Anterior cingulate cortex (tissue), 58 donors: ENCODE measurements at places on chromosomes 2 and 18.

DNA sequence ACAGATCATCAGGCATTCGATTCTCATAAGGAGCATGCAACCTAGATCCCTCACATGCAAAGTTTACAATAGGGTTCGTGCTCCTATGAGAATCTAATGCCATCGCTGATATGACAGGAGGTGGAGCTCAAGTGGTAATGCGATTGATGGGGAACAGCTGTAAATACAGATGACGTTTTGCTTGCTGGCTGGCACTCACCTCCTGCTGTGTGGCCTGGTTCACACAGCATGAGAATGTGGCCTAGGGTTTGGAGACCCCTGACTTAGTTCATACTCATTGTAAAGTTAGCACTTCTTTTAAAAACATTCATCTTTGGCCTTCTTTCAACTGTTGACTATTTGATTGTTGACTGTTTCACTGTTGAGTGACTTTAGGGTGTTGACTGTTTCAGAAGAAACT, 8.7 kb upstream of the CHMP1B start:
- DNase-seq, result no peak

DNA sequence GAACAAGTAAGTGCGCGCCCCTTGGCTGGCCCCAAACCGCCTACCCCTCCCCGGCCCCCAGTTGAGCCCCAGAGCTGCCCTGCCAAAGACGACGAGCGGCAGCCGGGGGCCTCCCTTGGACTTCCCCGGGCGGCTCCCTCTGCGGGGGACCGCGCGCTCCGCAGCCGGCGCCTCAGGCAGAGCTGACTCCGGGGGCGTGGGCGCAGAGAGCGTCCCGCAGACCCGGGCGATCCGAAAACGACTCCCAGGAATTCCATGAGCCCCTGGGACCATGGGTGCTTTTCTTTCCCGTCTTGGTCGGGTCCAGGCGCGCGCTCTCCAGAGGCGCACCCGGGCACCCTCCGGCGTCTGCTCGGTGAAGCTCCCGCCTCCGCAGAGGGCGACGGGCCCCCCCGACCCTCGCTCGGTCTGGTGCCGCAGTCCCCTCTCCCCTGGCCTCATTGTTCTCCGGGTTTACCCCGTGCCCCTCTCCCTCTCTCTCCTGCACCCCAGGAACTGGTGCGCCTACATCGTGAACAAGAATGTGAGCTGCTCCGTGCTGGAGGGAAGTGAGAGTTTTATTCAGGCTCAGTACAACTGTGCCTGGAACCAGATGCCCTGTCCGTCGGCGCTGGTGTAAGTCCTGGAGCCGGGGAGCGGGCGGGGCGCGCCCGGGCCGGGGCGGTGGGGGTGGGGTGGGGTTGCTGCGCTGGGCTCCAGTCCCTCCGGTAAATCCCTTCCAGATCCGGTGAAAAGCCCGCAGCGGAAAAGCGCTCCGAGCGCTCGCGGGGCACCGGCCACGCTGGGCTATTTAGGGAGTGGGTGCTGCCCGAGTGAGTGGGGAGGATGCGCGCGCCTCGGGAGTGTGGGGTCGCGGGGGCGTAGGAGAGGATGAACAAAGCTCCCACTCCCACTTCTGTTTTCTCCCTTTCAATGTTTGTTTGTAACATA, 776 bp downstream of the EMILIN2 start:
- no peak for DNase-seq

DNA sequence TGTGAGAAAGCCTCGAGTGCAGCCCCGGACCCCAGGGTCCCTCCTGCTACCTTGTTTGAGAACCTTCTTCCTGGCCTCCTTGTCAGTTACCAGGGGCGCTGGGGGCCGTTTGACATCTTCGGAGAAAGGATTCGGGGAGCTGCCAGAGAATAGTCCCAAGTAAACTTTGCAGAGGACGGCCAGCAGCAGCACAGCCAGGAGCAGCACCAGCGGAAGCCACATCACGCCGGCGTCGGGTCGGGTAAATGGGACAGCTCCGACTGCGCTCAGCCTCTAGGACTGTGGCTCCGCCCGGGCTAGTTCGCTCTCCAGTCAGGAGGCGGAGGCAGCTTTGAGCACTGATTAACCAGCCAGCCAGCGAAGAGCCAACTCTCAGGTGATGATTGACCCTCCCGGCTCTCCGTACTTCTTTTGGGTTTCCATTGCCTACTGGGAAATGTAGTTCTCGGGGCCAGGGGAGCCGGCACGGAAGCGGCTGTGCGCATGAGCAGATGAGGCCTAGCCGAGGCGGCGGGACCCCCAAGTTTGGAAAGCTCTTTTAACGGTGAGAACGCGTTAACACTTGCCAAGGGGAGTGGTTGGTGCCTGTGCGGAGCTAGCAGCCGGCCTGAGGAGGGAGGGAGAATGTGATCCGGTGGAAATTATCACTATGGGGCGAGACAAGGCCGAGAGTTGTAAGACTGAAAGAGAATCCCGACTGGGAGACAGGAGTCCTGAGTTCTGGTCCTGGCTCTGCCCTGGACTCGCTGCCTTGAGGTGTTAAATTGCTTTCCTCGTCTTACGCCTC, at the start of the genes ELMOD3 and RETSAT:
TSS of gene ELMOD3 (plus strand) at position 484 of the 787 bp plus-strand sequence. CDS start 2,430 bp downstream, outside the sequence.
TSS of gene RETSAT (minus strand) at position 243 of the 787 bp plus-strand sequence. CDS start at position 222, 21 bp downstream.
- DNase-seq, result peak; percentile 85

- DNase-seq, result no peak
Observed at GRCh38 chr2:48691935-48692691, 63.4 kb downstream of the LHCGR start.

DNA sequence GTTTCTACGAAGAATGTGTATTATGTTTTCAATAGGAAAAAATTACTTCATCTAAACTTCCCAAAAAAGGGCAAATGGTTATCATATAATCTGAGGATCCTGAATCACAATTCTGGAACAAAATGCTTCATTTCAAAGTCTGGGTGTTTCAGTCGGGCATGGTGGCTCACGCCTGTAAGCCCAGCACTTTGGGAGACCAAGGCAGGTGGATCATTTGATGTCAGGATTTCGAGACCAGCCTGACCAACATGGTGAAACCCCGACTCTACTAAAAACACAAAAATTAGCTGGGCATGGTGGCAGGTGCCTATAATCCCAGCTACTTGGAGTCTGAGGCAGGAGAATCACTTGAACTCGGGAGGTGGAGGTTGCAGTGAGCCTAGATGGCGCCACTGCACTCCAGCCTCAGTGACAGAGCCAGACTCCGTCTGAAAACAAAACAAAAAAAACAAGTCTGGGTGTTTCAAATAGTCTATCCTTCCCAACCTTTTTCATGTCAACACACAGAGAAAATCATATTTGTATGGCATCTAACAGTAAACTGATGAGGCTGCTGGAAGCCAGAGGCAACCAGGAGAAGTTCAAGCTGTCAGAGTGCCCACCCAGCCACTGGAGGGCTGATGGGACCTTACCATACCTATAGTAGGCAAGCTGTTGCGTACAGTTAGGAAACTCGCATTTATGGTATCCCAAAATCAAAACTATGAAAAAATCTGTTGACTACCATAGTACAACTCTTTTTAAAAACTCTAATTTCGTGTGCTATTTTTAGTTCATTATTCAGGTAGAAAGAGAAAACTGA, 14.6 kb downstream of the NBAS start:
- DNase-seq, result no peak

DNA sequence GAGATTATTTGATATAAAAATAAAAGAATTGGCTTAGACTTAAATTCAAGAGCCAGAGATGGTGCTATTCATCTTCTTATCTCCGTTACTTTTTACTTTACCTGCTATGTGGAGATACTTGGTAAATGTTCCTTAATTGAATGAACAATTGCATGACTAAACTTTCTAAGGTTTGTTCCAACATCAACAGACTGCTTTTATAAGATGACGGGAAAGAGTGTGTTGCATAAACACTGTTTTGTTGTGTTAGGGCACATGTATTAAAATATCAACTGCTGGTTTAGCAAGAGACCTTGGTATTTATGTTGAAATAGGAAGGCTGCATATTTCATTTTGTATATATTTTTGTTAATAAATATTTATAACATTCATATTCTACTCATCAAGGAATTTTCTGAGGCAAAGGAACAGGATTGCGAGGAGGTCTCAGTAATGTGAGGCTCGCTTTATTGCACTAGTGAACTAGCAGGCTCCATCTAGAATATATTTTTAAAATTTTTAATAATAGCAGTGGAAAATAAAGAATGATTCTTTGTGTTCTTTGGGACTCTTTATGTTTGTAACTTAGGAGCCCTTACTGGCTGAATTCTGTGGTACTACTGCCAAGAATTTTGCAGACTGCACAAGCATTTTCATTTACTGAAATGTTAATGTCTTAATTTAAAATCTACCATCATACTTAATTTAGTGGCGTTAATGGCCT, 10.7 kb upstream of the NFE2L2 start:
- no peak for DNase-seq

DNA sequence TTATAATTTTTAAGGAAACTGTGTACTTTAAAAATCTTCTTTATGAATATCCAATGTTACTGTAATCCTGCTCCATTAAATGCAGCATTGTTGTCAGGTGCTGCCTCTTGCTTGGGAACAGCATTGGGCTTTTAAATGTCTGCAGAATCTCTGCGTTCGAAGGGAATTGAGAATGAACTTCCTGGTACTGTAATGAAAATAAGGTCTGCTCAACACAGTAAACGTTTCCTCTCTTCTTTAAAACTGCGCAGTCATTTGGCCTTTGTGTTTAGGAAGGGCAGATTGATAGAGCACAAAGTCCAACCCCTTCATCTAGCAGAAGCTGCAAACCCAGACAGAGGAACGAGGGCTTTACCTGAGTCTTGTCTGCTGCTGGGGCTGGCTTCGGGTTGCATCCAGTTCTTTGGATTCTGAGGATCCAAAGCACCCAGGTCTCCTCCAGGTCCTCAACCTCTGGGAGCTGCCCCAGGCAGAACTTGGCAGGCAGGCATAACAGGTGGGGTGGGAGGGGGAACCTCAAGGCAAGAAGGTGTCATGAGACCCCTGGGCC, 104.5 kb downstream of the UGGT1 start:
- DNase-seq, result no peak

GRCh38 chr18:41642756-41643155, 312.3 kb upstream of the PIK3C3 start:
- no peak for DNase-seq

DNA sequence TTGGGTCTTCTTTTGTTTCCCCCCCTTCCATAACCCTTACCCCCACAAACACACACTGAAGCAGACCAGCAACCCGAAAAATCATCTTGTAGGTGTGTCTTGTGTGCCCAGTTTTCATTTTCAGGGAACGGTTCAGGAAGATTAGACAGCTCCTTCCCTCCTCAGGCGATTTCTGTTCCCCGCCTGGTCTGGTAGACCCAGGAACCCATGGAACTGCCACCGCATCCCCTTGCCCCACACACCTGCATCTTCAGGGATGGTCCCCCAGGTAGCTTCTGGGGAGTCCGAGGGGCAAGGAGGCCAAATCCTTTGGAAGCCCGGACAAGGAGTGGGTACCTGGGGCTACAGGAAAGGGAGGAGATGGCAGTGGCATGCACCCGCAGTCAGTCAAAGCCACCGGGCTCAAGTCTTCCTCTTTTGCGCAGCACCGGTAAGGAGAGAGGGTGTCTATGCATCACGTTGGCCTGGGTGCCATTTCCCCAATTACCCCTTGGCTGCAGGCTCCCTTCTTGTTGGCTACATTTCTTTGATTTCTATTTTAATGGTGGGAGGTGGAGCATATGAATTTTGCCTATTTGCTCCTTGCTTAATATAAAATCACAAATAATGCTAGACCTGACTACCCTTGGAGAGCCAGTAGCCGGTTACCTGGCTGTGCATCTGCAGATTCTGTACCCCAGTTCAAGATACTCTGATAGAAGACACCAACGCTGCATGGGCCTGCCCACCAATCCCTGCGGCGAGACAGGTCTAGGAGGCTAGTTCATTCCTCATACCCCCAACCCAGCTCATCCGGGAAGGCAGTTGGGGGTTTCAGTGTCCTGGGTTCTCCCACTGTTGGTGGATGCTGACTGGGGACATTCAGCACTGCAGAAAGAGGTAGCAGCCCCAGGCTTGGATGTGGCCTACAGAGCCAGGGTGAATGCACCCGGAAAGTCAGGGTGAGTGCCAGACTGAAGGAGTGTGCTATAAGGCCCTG, 30.0 kb upstream of the ATP6V1B1 start:
- DNase-seq, result no peak

GRCh38 chr2:33136056-33136455, 189.3 kb downstream of the LTBP1 start:
- DNase-seq, result no peak

DNA sequence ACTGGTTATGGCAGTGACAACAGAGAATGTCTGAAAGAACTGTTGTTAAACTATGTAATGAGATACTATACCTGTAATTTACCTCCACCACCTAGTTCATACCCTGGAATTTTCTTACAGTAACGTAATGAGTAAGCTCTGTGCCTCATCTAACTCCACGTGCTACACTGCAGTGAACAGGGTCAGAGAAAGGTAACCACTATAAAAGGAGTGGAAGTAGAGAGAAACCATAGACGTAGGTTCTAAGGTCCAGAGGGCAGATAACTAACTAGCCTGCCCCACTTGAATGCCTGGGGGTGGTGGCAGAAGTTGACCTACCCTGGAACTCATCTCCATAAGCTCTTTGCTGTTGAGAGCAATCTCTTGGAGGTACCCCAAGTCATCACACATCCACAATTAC, 32.0 kb upstream of the B4GALT6 start:
- DNase-seq, result no peak

GRCh38 chr2:74944987-74945787, 13.3 kb upstream of the POLE4 start:
- DNase-seq, result no peak

DNA sequence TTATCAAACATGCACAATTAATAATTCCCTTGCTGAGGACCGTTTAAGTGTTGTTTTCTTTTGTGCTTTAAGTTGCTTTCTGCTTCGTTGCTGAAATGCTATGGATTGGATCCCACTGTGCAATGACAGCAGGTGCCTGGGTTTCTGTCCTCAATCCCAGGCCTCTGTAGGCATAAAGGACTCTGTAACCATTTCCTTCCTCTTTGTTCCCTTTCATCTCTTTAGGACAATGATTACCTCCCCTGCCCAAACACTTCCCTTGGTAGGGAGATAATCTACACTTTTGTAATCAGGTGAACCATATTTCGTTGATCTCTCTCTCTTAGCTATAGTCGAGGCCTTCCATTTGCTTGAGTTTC, 58.6 kb upstream of the LYPD6B start:
- no peak for DNase-seq

- no peak for DNase-seq
Observed at GRCh38 chr18:74645679-74646078, 48.0 kb downstream of the ZNF407 start.

DNA sequence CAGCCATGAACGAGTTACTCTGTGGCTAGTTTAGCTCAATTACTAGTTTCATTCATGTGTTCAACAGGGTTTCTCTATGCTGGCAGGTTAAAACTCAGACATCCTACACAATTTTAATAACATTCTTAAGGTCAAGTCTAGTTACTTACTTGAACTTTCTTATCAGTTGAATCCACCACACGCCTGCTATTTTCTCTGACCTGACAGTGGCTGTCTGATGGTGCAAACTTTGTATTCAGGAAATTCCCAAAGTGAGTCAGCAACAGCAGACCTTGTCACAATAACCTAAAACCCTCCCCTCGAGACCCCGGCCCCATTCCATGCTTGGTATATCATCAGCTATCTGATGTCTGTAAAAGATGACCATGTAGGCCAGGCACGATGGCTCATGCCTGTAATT, 20.8 kb upstream of the CIDEA start:
- no peak for DNase-seq

DNA sequence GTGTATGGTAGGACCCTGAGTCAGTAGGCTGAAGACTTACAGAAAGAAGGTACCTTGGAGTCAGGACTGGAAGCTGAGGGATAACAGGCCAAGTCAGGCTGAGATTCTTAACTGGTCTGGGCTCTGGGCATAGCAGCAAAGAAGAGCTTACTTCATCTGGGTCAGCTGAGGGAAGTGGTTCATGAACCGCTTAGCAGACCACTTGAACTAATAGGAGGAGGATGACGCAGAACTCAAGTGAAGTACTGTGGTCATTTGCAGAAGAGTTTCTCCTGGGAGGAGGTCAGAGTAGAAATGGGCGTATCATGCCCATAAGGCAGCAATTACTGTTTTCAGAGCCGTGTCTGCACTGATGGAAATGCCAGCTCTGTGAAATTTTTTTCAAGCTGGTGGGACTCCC, 164.5 kb downstream of the LCLAT1 start:
- DNase-seq, result no peak
